Stimulated activated naive CD4-positive, alpha-beta T cell (primary cell): ENCODE measurements at places on chromosomes 7 and 10.

- no peak for DNase-seq
These were observed 563.0 kb downstream of the TCERG1L start for GRCh38 chr10:130748409-130749057.

GRCh38 chr10:31399631-31400030, 80.6 kb downstream of the ZEB1 start:
- DNase-seq: no peak

GRCh38 chr10:127618797-127619196, 69.7 kb downstream of the NPS start:
- no peak for DNase-seq

GRCh38 chr10:30758338-30758737, 128.8 kb upstream of the LYZL2 start:
- no peak for DNase-seq

DNA sequence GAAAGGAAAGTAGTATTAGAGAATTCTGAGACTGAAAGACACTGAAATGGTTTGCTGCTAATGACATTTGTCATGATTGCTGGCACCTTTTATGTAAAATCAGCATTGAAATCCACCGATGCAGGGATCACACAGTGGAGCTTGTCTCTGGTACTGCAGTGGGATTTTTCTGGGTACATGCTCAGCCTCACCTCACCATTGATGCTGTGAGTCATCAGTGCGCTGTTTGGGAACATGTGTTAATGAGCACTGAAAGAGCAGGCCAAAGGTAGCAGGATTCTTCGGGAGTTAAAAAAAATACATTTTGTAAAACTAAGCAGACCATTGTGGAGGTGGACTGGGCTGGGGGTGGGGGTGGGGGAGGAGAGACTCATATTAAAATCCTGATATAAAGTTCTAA, 174.9 kb downstream of the CREB5 start:
- DNase-seq: no peak

DNA sequence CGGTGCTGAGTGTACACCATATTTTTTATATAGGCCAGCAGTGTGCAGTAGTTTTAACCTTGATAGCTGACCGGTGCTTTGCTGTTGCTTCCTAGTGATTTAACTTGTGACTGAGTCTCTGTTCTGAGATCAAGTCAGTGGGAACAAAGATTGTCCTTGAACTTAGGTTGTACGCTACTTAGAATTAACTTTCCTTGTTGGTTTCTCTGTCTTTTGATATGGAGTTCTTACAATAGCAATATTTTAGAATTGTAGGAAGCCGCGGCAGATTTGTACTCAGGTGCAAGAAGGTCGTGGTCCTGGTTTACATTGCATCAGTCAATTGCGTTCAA, 1.3 kb downstream of the DDX21 start:
- DNase-seq: no peak

GRCh38 chr10:83448013-83448412, 691.3 kb upstream of the GHITM start:
- no peak for DNase-seq

GRCh38 chr7:26156451-26157420, 4.7 kb downstream of the NFE2L3 start:
- DNase-seq: peak; percentile 57

GRCh38 chr10:89633484-89633883, 11.6 kb downstream of the PANK1 start:
- no peak for DNase-seq

GRCh38 chr10:28897617-28898464, 220.5 kb downstream of the BAMBI start:
- DNase-seq: no peak

GRCh38 chr7:32347244-32347828, 142.8 kb downstream of the LSM5 start:
- no peak for DNase-seq

DNA sequence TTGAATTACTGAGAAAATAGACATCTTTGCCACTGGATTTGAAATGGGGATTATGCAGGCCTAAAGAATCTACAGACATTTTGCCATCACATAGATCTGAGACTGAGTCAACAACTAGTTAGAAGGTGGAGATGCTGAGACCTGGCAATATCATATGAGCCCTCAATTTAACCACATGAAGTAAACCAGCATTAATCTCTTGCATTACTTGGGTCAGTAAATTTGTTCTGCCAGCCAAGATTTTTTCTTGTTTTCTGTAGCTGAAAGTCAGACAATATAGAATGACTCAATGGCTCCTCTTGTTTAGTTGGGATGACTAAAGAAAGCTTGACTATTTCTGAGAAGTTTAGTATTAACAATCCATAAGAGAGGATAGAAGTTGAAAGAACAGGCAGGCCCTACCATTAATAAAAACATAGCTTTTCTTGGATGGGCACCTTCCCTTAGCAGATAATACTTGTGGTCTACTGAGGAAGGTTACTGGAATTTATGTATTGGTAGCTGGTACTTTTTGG, 396.7 kb upstream of the SORCS1 start:
- no peak for DNase-seq

DNA sequence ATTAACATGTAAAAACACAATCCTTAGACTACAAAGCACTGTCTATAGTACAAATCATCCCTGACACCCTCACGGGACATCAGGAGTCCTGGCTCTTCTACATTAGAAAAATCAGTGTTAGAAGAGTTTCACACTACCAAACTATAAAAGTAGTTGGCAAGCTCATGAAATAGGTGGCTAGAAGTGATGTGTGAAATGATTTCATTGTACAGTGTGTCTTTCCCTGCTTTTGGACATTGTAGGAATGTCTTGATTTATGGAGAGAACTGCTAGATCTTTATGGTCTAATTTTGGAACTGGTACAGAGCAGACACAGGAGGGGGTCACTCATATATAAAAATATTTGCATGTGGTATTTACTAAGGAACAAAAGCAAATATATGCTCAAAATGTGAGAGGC, 33.2 kb downstream of the SEMA3A start:
- no peak for DNase-seq

DNA sequence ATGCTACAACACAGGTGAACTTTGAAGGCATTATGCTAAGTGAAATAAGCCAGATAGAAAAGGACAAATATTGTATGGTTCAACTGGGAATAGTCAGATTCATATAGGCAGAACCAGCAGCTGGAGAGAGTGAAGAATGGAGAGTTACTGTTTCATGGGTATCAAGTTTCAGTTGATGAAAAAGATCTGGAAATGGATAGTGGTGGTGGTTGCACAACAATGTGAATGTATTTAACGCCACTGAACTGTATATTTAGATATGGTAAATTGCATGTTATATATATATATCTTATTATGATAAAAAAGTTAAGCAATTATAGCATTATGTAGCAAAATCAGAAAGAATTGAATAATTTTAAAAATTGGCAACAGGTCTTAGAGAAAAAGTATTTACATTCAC, 3.9 kb downstream of the LMBR1 start:
- no peak for DNase-seq

- DNase-seq: no peak
These were observed 59.3 kb upstream of the GRB10 start for GRCh38 chr7:50842041-50842440.
